AG08395 (cell line): ENCODE measurements at places on chromosomes 5 and 9.
A peak's percentile ranks its signal among the peaks of the same experiment; 100 is the strongest.

DNA sequence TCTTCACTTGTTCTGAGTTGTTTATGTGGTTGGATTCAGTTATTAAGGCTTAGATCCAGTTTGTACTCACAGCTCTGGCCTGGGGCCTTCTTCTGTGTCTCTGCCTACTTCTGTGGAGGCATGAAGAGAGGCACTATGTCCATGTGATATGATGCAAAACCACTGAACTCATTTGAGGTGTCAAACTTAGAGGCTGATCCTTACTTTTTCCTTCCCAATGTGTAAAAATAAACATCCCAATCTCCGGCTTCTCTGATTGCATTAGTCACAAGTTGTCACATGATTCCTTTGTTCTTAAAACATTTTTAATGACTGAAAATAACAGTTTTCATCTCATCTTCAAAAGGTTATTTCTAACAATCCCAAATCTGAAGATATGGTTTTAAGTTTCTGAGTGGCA, 276.0 kb upstream of the RGMB start:
- no peak for DNase-seq

DNA sequence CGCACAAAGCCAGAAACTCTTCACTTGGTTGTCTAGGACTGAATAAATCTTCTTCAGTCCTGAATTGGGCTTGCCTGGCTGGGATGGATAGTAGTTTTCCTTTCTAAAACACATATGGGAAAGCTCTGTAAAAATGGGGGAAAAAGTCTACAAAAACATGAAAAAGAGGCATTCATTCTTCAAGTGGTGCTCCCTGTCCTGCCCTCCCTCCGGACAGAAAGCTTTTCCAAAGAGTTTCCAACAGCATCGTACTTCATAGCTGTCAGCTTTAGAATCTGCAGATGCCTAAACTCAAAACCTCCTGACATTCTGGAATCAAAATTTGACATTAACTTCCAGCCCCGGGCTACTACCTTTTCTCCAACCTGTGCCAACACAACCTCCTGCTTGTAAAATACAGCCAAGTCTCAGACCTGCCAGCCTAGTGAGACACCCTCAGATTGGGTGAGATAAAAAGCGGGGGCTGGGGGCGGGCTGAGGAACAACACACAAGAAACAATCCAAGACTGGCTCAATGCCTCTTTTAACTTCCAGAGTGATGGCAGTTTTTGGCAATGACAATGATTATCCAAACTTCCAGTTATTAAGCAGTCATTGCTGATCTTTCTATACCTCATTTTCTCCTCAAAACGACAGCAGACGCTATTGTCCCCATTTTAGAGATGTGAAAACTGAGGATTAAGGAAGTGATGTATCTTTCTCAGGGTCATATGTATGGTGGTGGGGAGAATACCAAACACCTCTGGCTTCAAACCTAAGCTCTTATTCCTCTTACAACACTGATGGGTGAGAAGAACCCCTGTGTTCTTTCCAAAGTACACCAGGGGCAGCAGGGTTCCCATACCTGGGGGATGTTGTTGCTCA, 1.3 kb downstream of the TNC start:
- no peak for DNase-seq

- no peak for DNase-seq
Observed at GRCh38 chr5:114912189-114912920, 257.4 kb downstream of the TRIM36 start.

GRCh38 chr9:37683531-37684371, 33.0 kb downstream of the FRMPD1 start:
- DNase-seq = no peak

DNA sequence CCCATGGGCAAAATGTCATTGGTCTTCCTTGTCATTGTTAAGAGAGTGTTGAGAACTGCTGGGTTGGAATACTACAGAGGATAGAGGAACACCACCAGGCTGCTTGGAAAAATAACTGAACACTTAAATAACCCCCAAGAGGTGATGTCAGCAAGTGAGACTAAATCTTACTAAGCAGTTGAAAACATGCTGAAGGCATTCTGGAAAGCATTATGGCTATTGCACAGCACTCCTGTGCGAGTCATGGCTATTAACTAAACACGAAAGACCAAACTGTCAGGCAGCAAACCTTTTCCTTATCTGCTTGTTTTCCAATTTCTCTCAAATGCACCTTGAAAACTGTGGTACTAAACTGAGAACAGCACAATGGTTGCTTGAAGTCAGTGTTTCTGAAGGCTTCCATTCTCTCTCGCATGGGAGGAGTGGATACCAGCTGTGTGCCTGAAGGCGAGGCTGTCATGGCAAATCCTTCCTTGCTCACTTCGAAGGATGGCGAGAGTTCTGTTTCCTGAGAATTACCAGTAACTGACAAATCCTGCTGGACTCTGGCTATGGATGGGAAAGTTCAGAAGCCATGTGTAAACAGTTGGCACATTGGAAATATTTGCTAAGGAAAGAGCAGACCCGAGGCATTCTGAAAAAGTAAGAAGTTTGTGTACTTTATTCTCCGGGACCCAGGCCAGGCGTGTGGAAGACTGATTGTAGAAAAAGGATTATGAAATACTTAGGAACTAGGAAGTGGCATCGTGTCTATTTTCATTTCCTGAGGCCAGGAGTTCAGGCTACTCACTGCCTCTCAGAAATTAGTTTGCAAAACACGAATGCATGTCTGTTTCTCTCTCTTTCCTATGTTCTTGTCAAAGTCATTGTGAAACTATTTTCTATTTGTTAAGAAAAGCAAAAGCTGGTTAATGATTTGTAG, 182.1 kb downstream of the DMRT2 start:
- peak; percentile 74 for DNase-seq

- DNase-seq = no peak
Observed at GRCh38 chr5:142292808-142293207, 32.0 kb downstream of the SPRY4 start.

DNA sequence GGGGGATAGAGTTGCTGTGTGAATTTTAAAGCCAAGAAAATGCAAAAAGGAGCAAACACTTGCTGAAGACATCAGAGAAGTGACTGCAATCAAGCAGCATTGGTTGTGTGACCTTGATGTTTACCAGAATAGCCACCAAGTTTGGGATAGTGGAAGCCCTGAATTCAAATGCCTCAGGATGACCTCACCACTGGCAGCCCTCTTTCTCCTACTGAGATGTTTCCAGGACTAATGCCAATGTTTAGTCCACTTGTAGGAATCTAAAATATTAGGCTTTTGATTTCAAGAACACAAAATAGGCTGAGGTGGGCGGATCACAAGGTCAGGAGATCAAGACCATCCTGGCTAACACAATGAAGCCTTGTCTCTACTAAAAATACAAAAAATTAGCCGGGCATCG, 112.2 kb upstream of the NUDT12 start:
- no peak for DNase-seq

DNA sequence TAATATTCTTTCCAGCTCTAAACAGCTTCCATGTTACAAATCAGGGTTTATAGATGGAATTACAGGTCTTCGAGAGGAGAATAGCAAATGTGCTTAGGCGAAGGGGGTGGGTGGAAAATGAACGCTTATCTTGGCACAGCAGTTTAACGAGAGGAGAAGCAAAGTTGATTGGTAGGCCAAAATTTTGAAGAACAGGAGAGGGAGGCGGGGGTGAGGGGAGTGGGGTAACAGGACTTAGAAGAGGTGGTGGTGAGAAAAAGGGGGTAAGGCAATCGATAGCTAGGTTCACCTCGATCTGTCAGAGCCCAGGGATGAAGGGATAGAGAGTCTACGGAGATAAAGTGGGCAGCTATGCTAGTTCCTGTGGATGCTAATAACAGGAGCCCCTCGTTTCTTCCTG, 764 bp downstream of the ANKRA2 start:
- DNase-seq = no peak

- DNase-seq = no peak
Observed at GRCh38 chr5:157203417-157203816, 22.8 kb downstream of the ITK start.

- DNase-seq = no peak
Observed at GRCh38 chr9:93120846-93121315, 13.2 kb downstream of the NINJ1 start.

DNA sequence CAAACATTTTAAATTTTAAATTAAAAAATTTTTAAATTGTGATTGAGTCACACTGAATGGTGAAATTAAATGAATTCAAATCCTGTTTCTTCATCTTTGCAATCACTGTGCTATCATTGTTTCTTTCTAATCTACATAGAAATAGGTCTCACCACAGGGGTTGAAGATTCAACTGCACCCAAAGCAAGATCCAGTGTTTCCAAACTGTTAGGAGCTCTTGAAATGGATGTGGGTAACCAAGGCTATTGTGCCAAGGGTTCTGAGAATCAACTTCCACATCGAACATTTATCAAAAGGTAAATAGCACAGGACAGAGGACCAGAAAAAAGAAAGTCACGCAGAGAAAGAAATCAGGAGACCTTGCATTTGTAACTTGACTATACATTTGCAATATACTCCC, 172.6 kb upstream of the RASEF start:
- no peak for DNase-seq

DNA sequence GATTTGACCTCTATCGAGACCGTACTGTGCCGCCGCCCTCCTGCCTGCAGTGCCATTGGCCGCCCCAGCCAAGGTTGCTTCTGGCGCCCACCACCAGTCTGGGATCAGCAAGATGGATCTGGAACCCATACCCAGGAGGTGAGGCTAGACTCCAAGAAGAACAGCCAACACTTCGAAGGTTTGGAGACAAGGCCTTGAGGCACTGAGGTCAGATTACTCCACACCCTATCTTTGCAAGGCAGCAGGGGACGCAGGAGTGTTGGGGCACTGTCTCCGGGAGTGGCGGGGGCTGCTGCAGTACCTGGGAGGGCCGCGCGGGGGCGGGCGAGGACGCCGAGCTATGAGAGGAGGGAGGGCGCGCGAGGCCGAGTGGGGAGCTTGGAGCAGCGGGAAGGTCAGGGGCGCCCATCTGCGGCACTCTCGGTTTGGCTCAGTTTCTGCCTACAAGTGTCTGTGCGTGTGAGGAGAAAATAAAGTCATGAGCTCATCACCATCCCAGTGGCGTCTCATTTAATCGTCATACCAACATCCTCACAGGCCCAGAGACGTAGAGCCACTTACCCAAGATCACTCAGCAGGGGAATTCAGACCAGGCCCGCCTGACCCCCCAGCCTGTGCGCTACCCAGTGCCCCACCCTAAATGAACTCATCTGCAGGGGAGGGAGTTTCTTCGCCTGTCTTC, 20.5 kb upstream of the PSD2 start:
- peak; percentile 81 for DNase-seq

- DNase-seq = no peak
Observed at GRCh38 chr9:127903557-127904475, 4.4 kb upstream of the ST6GALNAC6 start.

- peak; percentile 65 for DNase-seq
Observed at GRCh38 chr9:81686614-81687520, 2.5 kb downstream of the TLE1 start.

GRCh38 chr5:110757118-110757729, 18.4 kb downstream of the SLC25A46 start:
- DNase-seq = peak; percentile 27

- no peak for DNase-seq
Observed at GRCh38 chr9:5205071-5205470, 19.6 kb upstream of the INSL6 start.

GRCh38 chr5:172129256-172129910, 58.6 kb downstream of the STK10 start:
- no peak for DNase-seq

DNA sequence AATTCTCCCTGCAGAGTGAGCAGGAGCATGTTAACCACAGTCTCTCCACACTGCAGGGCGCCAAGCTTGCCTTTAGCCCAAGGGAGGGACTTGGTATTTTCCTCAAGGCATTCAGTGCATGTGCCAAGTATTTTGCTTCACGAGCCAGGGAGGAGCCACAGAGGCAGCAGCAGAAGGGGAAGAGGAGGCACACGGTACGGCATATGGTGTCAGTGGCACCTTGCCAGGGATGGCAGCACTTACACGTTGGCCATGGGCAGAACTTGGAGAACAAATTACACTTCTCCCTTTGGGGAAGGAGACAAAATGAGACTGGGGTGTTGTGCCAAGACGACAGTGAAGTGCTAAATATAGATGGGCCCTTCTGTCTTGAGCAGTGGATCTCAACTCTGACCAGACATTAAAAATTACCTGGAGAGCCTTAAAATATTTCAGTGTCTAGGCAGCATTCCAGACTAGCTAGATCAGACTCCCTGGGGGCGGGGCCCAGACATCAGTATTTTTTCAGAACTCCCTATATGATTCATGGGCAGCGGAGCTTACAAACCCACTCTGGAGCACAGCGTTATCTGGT, 155.8 kb downstream of the DRD1 start:
- peak; percentile 56 for DNase-seq

- no peak for DNase-seq
Observed at GRCh38 chr5:54273715-54274114, 36.7 kb downstream of the ARL15 start.

GRCh38 chr5:43348207-43348606, 35.0 kb upstream of the HMGCS1 start:
- DNase-seq = no peak

DNA sequence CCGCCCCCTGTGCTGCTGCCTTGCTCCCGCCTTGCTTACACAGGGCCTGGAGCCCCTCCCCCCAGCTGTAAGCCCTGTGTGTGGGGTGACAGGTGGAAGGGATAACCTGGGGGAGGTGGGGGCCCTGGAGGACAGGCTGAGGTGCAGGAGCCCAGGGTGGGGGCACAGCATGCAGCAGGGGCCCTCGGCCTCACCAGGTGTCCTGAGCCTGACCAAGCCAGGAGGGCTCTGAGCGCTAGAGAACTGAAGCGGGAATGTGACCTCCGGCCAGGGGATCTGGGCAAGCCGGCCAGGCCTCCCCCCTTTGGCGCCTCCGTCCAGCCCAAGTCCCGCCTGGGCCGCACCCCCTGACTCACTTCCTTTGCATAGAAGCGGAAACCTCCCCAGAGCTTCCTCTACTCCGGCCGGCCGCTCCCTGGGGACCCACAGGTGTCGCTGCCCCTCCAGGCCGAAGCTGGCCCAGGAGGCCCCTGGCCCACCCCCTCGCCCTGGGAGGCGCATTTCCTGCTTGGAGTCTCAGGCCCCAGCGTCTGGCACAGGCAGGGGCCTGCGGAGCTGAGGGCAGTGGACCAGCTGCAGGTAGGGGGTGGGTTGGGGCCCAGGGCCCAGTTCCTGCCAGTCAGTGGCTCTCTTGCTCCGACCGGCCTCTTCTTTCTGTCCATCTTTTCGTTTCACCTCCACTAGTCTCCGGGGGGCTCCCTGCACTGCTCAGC, at the start of gene TOR4A:
TSS of gene TOR4A (plus strand) at position 398 of the 713 bp plus-strand sequence. CDS start 964 bp downstream, outside the sequence.
- peak; percentile 84 for DNase-seq

GRCh38 chr5:133934822-133935666, 33.4 kb downstream of the C5orf15 start:
- DNase-seq = no peak

GRCh38 chr5:65329266-65329665, 152.5 kb downstream of the ADAMTS6 start:
- no peak for DNase-seq
